Right cardiac atrium (tissue), 5 donors: ENCODE measurements at places on chromosomes 3 and 15.

- no peak for DNase-seq
Measured at GRCh38 chr3:179464323-179465092, 13.2 kb upstream of the GNB4 start.

DNA sequence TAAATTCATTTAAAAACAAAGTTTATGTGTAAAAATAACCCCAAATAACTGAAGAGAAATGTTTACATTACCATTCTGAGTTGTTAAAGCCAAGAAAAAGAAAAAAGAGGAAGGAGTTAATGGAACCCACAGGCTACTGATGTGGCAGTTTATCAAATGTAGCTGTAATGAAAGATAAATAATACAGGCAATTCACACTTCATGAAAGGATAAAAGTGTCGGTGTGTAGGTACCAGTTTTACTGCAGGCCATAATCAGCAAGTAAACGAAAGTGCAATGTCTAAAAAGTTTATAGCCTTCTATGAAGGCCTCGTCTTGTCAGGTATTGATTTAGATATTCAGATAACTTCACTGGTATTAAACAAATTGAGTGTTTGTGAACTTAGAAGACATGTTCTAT lies 164.6 kb downstream of the DPH6 start:
- no peak for DNase-seq

- DNase-seq: no peak
Measured at GRCh38 chr3:99641480-99641879, 3.1 kb downstream of the COL8A1 start.

GRCh38 chr3:133868186-133868585 lies 27.5 kb downstream of the RAB6B start:
- DNase-seq: no peak

DNA sequence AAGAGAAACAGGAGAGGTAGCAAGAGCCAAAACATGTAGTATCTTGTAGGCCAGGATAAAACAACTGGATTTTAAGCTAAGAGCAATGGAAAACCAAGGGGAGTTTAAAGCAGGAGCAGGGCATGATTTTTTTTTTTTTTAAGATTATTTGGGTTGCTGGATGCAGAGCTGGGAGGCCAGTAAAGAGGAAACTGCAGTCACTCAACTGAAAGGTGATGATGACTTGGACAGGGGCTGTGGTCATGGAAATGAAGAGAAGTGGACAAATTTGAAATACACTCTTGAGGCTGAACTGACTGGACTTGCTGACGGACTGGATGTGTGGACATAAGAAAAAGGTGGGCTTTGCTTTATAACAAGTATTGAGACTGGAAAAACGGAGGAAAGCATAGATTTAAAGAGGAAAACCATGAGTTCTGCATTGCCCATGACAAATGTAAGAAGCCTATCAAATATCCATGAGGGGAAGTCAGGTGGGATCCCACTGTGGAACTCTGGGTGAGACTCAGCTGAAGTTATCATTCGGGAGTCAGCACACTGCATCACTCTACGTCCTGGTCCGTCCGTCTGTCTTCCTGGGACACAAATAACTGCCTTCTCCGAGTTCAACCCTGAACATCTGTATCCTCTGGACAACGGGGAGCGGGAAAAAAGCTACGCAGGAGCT lies 688 bp downstream of the XPC start:
- DNase-seq: no peak
